ENCODE measurements at places on chromosomes 4 and X.

DNA sequence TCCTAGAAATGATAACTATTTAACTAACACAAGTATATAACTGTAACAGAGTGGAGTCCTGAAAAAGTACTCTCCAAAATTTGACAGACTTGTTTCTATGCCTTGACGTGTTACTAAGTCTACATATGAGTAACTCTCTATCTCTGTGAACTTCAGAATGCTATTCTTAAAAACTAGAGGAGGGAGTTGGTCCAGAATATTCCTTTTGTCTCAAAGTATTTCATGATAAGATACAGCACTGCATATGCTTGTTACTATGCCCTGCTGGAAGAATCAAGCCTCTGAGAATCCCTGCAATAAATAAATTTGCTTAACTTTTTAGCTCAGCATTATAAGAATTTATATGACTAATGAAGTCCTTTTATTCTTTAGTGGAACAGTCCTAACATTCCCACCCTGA is 50.9 kb upstream of the ATXN3L start:
- ATAC-seq = no peak

DNA sequence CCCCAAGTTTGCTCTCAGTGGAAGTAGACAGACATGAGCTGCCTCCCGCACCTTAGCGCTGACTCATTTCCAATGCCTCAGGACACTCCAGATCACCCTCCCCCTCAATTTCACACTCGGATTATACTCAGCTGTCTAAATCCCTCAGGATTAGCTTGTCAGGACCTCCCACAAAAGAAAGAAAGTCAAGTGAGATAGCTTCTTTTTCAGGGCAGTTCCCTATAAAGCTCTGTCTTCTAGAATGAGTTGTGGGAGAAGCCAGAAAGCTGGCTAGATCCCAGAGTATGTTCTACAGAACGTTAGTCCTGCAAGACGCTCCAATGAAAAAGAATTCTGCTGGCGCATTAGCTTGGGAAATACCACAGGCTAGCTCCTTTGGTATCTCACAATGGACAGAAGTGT is 51.2 kb upstream of the MTNR1A start:
- ATAC-seq = no peak

GRCh38 chr4:137310166-137310565 is 222.1 kb downstream of the PCDH18 start:
- no peak for ATAC-seq

DNA sequence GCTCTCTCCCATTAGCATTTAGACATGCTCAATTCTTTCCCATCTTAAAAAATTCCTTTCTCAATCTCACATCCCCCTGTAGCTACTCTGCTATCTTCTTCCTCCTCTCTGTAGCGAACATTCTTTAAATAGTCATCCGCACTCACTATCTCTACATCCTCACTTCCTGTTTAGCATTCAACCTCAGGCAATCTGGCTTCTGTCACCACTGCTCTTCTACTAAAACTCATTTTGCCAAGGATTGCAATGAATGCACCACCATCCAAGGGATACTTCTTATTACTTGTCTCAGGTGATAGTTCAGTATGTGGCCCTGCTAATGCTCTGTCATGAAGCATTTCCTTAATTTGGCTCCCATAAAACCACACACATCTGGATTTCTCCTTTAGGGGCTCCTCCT is 10.9 kb upstream of the TET2 start:
- ATAC-seq = no peak

DNA sequence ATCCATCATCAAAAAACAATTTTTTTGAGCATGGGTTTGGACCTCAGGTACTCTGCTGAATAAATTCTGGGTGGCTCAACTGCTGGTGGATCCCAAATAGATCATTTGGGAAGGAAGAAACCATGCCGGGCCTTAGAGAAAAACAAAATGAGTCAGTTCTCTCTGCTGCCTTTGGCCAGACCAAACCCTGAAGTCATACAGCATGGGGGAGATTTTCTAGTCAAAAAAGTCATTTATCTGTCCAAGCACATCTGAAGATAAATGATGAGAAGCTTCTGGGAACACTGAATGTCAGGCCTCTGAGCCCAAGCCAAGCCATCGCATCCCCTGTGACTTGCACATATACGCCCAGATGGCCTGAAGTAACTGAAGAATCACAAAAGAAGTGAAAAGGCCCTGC is 261.4 kb downstream of the DHX15 start:
- no peak for ATAC-seq

DNA sequence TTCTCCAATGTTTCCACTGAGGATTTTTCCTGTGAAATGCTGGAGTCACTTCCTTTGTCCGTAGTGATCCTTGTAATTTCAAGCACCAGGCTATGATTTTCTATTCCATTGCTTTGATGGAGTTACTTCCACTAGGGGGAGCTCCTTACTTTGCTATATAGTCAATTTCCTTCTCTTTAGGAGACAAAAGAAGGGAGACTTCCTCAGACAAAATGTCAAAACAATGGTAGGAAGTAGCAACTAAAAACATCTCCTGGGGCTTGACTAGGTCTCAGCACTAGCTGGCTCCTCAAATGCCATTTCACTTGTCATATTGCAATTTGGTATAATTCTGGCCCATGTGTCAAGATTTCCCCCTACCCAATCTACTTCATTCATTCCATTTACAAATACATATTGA is 24.1 kb downstream of the ZCCHC12 start:
- no peak for ATAC-seq
